NAMALWA (cell line): ENCODE measurements at places on chromosomes 13 and 19.

GRCh38 chr19:47758443-47758804, 13.1 kb downstream of the NOP53 start:
- no peak for DNase-seq

DNA sequence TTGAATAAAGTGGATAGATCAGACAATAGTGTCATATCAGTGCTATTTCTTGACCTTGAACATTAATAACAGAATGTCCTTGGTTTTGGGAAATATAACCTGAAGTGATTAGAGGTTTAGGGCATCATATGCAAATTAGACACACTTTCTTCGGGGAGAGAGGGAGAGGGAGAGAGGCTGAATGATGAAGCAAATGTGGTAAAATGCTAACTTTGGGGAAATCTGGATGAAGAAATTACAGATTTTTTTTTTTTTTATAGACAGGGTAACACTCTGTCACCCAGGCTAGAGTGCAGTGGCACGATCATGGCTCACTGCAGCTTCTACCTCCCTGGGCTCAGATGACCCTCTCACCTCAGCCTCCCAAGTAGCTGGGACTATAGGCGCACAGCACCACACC, 3.9 kb upstream of the NCR1 start:
- DNase-seq, result no peak

DNA sequence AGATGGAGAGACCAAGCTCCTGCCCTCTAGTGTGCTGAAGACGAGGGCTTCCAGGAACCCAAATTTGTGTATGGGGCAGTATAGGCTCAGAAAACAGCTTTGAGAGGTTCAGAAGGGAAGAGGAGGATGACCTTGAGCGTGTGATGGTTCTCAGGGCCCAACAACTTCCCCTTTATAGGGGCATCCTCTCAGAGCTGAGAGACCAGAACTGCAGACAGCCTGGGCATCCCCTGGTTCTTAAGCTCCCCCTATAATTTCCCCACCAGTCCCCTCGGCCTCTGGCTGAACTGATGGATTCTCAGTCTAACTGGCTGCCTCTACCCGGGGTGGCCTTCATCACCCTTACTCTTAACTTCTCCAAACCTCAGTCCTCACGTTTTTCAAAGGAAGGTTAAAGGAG, 167.5 kb downstream of the URI1 start:
- DNase-seq, result no peak

DNA sequence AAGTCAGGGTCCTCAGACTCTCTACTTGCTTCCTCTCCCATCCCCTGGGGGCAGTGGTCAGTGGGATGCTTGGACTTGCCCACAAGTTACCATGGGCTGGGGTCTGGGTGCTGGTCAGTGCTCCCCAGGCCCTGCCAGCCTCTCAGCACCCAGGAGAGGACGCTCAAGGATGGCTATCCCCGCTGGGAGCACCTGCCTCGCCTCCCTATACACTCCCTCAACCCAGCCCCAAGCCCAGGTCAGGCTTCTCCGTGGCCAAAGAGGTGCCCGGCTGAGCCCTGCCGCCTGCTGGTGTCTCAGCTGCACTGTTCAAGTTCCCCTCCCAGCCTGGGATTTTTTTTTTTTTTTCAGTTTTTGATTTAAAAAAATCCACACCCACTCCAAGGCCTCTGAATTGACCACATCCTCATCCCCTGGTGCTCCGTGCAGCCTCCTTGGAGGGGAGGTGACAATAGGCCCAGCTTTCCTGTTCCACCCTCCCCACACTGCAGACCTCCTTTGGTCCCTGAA, 10.8 kb downstream of the F2RL3 start:
- peak; percentile 46 for DNase-seq

GRCh38 chr13:40422588-40423235, 243.7 kb downstream of the FOXO1 start:
- no peak for DNase-seq

DNA sequence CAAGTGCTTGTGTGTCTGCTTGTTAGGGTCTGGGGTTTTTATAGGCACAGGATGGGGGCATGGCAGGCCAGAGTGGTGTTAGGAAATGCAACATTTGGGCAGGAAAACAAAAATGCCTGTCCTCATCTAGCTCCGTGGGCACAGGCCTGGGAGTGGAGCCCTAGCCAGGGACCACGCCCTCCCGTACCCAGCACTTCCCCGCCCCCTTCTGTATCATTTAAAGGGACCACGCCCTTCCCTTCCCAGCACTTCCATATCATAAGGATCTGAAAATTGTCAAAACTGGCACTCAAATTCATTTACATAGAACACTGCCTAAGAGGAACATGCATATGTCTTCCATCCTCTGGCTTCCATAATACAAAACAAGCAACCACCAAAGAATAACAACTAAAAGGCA, 185.8 kb downstream of the B3GLCT start:
- DNase-seq, result no peak

DNA sequence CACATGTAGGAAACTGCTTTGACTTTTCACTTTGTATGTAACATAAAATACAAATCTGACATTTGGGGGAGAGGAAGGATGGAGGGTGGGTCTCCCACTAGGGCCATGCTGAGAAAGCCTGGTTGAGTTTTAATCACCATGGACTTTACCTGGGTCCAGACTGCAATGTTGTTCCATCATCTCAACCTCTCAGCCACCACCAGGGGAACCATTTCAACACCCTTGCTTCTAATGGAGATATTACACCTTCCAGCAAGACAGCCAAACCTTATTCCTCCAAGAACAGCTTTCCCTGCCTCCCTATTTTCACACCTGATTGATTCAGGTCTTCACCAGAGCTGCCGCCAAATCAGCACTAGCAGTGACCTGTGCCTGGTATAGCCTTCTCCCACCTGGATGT, 56.0 kb downstream of the ZAR1L start:
- DNase-seq, result no peak

- peak; percentile 49 for DNase-seq
These were observed at the start of gene ADAMTSL5 for GRCh38 chr19:1512671-1513498. Gene ADAMTSL5, minus strand, starts transcription at chr19:1513019. Its CDS starts 2,076 bp downstream, at chr19:1510943.

- DNase-seq, result no peak
These were observed 339.2 kb downstream of the MYO16 start for GRCh38 chr13:108968566-108968965.

- DNase-seq, result no peak
These were observed 473.5 kb downstream of the GPC6 start for GRCh38 chr13:93700115-93700514.

DNA sequence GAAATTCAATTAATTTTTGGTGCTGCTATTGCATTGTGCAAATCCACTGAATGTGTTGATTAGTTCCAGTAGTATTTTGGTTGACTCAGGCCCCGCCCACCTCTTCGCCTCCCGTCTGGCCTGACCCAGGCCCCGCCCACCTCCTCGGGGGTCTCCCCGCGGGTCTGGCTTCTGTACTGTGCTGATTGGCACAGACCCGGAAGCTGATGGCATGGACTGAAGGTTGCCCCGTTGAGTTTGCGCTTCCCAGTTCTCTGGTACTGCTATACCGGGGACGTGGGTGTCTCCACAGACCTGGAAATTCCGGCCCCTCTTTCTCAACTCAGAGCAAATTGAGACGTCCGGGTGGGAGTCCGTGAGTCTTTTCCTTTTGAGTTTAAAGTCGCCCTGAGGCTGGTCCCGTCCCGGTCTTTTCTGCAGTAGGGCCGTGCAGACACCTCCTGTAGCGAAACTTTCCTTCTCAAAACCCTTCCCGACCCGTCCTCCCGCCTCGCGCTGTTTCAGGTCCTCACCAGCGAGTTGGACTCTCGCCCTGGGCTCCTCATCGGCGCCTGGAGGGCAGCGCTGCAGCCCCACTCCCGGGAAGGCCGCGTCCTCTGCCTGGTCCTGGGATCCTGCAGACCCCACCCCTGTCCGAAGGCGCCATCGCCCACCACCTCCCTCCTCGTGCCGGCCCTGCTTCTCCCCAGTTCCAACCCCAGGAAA, 14.8 kb downstream of the ZNF701 start:
- no peak for DNase-seq

GRCh38 chr13:69828527-69828926, 279.1 kb upstream of the ATXN8OS start:
- DNase-seq, result no peak

- no peak for DNase-seq
These were observed 24.4 kb downstream of the B3GLCT start for GRCh38 chr13:31224174-31224669.

- DNase-seq, result no peak
These were observed 17.2 kb downstream of the FXYD5 start for GRCh38 chr19:35171730-35172129.

DNA sequence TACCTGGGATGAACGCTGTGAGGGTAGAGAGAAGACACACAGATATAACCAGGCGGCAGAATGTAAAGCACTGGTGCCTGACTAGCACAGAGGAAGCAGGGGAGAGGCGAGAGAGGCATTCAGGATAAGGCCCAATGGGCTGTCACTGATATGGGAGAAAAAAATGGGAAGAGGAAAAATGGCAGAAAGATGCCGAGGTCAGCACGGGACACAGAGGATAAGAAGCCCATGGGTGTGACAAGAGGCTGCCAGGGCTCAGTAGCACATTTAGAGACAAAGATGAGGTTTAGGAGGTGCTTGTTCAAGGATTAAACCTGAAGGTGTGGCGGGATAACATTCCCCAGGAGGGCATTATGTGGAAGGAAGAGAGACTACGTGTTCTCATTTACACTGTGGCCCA, 5.6 kb downstream of the SMG9 start:
- DNase-seq, result no peak

DNA sequence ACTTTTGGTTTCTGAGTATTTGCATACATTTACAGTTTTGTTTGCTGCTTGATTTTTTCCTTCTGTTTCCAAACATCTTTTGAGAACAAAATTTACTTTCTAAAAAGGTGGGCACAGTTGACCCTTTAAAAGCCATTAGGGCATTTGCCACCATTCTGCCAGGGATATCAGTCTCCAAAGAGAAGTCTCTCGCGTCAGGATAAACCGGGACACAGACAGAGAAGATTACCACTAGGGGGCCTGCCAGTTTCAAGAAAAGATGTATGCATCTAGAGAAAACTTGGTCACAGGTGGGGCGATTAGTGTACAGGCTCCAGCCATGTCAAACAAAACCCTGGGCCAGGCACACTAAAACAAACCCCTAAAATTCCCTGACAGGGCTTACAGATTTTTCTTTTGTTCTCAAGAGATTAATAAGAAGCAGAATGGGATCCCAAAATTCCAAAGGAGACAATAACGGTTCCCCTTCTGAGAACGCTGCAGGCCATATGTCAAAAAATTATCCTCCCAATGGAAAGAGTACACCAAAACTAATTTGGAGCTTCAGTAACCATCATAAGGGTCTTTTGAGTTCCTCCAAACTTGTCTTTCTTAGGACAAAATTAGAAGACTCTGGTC, 10.7 kb upstream of the PABPC3 start:
- peak; percentile 67 for DNase-seq

GRCh38 chr19:6590258-6590826, 608 bp downstream of the CD70 start:
- DNase-seq, result peak; percentile 58

GRCh38 chr13:93951951-93952350, 527.5 kb downstream of the DCT start:
- DNase-seq, result no peak

DNA sequence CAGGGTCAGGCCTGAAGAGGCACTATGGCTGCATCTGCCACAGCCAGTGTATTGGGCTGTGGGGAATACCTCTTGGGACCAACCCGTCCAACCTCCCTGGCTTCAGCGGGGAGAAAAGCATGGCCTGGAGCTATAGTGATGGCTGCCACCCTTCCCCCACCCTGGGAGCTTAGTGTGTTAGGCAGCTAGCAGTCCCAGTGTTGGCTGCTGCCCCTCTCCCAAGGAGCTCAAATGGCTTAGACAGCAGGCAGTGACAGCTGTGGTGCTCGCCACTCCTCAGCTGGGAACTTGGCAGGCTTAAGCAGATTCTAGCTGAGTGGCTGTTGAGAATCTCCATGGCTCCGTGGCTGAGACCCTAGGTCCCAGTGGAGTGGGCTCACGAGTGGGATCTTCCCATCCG, 19.7 kb downstream of the ACOD1 start:
- DNase-seq, result no peak

- no peak for DNase-seq
These were observed 142.1 kb upstream of the VSTM2B start for GRCh38 chr19:29383696-29384095.

DNA sequence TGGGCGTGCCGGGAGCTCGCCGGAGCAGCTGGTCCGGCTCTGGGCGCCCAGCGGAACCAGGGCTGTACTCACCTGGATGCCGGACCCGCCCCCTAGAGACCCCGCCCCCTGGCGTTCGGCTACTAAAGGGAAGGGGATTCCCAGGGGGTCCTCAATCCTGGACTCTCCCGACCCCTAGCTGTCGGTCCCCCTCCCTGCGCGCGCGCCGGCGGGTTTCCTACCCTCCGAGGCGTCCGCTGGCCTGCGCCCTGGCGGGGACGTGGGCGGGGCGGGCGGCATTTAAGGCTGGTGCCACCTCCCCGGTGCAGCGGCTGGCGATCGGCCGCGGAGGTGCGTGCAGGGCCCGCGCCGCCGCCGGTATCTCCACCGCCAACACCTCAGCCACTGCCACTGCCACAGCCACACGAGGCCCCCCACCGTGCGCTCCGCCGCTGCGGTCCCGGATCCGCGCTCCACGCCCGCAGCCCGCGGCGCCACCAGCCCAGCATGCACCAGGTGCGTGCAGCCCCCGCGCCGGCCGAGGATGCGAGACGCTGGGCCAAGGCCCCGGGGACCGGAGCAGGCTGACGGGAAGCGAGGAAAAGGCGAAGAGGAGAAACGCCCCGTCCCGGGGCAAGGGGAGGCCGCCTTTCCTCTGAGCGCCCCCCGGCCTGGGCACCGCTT, at the start of gene ATP12A:
Gene ATP12A (plus strand): TSS at position 151 of the 663 bp plus-strand sequence. CDS start 336 bp downstream, at position 487.
- DNase-seq, result no peak

DNA sequence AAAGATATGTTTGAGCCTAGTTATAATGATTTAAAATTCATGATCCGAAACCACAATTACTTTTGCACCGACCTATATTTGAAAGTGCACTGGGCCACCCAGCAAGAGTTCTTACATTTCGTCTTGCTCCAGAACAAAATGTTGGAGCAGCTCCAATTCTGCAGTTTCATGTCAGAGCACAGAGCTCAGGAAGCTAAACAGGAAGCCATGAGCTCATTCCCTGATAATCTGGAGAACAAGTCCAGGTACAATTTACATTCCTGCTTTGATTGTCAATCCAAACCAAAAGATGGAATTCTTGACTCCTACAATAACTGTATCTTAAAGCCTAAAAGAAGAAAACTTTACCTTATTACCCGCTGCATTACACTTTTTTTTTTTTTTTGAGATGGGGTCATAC, 131.8 kb downstream of the KCTD12 start:
- no peak for DNase-seq

- DNase-seq, result no peak
These were observed 1048.6 kb downstream of the PCDH17 start for GRCh38 chr13:58680115-58680514.

GRCh38 chr19:48795055-48795684, 15.7 kb downstream of the BCAT2 start:
- peak; percentile 92 for DNase-seq

- no peak for DNase-seq
These were observed 4.2 kb downstream of the SPINT2 start for GRCh38 chr19:38268539-38268938.
